AG09319 (cell line): ENCODE measurements at places on chromosomes 6 and 20.

DNA sequence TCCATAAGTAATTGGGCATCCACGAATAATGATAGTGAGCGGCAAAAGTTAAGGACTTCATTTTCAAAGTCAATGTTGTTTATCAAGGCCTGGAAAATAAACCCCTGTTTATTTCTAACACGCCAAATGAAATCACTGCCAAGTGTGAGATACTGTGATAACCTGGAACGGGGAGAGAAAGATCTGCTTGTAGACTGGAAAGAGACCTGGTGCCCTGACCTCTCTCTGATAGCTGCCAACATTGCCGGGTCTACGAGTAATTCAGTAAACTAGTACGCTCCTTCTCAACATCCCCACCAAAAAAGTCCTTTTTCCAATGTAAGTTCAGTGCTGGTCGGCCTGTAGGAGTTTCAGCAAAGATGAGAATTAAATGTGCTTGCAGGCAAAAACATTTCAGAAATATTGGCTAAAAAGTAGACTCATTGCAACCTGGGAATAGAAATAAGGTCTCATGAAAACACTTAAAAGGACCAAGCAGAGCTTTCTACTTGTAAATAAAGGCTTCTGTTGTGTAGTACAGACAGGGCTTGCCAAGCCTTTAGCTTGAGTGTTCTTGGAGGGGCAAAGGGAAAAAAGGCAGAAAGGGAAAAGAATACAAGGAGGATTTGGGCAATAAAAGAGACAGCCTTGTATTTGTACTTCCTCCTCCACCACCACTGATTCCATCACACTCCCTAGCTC lies 43.9 kb downstream of the PDE7B start:
- no peak for DNase-seq

DNA sequence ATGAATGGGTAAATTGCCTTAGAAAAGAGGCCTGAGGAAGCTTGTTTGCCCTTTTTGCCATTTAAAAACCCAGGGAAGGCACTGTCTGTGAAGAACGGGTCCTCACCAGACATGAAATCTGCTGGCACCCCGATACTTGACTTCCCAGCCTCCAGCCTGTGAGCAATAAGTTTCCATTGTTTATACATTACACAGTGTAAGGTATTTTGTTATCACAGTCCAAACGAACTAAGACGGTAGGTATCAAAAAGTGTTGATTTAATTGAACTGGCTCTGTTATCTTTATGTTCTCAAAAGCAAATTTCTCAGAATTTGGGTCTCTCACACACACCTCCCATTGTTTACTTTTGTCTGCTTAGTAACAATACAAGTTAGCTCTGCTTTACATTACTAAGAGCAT lies 181.1 kb upstream of the MARCKS start:
- DNase-seq, result no peak

- DNase-seq, result no peak
Measured at GRCh38 chr6:50842861-50843384, 24.3 kb downstream of the TFAP2B start.

GRCh38 chr6:48016020-48016755 lies 94.8 kb downstream of the PTCHD4 start:
- no peak for DNase-seq

GRCh38 chr20:57835074-57835452 lies 125.2 kb upstream of the PMEPA1 start:
- no peak for DNase-seq
